ENCODE measurements at places on chromosomes 6 and 20.
A peak's percentile ranks its signal among the peaks of the same experiment; 100 is the strongest.

GRCh38 chr6:85797993-85798392 lies 155.3 kb upstream of the SYNCRIP start:
- no peak for DNase-seq

GRCh38 chr6:157170535-157170934 lies 152.8 kb downstream of the TMEM242 start:
- DNase-seq = no peak

- DNase-seq = no peak
Measured at GRCh38 chr6:66638099-66638498, 931.1 kb upstream of the EYS start.

- DNase-seq = no peak
Measured at GRCh38 chr6:163757520-163757919, 343.0 kb downstream of the QKI start.

DNA sequence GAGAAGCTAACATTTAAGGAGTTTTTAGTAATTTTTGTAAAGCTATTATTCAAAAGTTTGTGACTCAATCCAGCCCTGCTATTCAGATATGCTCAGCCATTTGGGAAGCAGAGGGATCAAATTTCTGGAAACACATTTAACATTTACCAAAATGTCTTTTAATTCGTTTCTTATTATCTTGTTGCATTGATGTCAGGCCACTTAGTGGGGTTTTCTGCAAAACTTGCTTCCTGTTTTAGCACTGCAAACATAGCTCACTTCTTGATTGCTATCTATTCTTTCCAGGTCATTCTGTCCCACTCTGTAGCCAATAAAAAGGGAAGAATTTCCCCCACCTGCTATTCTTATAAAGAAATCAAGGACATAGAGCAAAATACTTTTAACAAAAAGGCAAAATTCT lies 176.9 kb upstream of the SUPT3H start:
- no peak for DNase-seq

- DNase-seq = no peak
Measured at GRCh38 chr6:35733633-35734032, 3.2 kb upstream of the ARMC12 start.

DNA sequence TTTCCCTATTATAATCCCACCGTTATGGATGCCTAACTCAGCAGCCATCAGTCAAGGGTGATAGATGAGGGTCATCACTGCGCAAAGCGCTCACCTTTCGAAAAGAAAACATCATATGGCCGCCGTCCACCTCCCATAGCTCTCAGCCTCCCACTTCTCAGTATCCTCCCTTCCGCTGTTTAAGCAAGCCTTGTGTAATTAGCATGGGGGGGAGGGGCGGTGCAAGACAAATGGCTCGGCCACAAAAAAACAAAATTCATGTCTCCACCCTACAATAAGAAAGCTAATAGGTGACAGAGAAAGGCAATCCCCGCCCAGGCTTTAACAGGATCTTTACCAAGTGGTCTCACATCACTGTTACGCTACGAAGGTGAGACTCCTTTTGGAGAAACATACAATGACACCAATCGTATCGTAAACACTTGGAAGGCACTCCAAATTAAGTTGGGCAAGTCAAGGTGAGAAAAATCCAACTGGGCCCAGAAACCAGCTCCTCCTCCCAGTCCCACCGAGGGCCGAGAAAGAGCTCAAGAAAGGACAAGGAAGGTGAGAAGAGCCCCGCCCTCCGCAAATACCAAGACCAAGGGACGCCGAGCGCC lies 645 bp downstream of the DDX39B start:
- DNase-seq = peak; percentile 57

GRCh38 chr20:59895908-59896307 lies 37.5 kb downstream of the SYCP2 start:
- no peak for DNase-seq

DNA sequence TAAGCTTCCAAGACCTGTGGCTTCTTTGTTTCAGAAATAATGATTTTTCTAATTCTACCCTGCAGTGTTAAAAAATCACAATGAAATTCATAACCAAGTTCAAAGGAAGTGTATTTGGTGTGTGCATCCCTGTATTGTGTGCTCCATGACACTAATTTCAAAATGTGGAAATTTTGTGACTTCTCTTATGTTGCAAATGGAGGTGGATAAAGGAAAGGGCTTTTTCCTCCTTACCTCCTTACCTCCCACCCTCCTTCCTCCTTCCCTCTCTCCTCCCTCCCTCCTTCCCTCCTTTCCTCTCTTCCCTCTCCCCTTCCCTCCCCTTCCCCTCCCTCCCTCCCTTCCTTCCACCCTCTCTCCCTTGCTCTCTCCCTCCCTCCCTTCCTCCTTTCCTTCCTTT lies 10.5 kb downstream of the CDH4 start:
- no peak for DNase-seq

DNA sequence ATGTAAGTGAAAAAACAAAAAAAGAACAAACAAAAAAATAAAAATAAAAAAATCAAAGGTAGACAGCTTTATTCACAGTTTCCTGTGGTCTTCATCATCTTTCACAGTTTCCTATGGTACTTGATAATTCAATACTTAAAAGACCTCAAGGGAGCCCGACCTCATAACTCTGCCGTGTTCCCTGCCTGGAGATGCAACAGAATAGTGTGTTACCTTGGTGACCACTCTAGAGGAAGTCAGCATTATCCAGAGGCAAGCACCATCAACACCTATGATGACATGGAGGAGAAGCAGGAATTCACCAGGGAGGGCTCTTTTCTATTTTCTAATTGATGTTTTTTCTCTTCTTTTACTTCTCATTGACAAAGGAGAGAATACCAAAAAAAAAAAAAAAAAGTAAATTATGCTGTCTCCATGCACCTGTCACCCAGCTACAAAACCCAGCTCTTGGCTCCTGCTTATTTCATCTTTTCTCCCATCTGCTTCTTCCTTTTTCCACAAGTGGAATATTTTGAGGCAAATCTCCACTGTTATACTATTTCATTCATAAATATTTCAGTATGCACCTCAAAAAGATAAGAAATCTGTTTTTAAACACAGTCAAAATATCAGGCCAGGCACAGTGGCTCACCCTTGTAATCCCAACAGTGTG lies 95.8 kb upstream of the STXBP5 start:
- no peak for DNase-seq
